ENCODE measurements at places on chromosomes 4 and X.

- H3K27ac ChIP-seq, result peak overlapping the region; percentile 11
- H3K4me3 ChIP-seq, result no peak overlapping the region
- DNase-seq, result no peak
- H3K27me3 ChIP-seq, result no peaks in the 10 kb centered on the region
- H3K36me3 ChIP-seq, result no peaks in the 10 kb centered on the region
These were observed 322.5 kb downstream of the EVC2 start for GRCh38 chr4:5385741-5386311.

GRCh38 chrX:97835969-97836368, 952.3 kb downstream of the RPA4 start:
- H3K4me3 ChIP-seq, result no peak overlapping the region
- no peaks in the 10 kb centered on the region for H3K36me3 ChIP-seq
- no peaks in the 10 kb centered on the region for H3K4me1 ChIP-seq
- no peak overlapping the region for H3K27ac ChIP-seq
- no peaks in the 10 kb centered on the region for H3K27me3 ChIP-seq

GRCh38 chr4:37905533-37906169, 14.8 kb downstream of the TBC1D1 start:
- peaks cover 33% of the 10 kb centered on the region for H3K36me3 ChIP-seq
- H3K4me3 ChIP-seq, result no peak overlapping the region
- H3K27me3 ChIP-seq, result no peaks in the 10 kb centered on the region
- no peak for DNase-seq
- peaks cover 4% of the 10 kb centered on the region for H3K4me1 ChIP-seq

DNA sequence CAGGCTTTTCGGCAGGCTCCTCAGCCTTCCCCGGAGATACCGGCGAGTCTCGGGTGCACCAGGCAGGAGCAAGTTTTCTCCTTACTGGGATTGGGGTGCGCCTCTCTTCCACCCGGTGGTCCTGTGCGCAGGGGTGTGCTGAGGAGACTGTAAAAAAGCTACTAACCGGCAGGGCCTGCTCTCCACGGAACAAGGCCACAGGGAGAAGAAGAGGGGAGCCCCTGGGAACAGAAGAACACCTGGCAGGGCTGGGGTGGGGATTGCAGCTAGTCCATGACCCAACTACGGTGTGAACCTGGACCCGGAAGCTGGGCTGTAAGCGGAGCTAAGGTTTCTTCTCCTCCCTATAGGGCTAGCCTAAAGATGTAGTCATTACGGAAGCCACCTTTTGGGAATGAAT, 17.7 kb upstream of the ZIC3 start:
- peaks cover 44% of the 10 kb centered on the region for H3K27me3 ChIP-seq
- DNase-seq, result no peak
- H3K27ac ChIP-seq, result no peak overlapping the region
- no peaks in the 10 kb centered on the region for H3K4me1 ChIP-seq

- H3K36me3 ChIP-seq, result peaks cover 1% of the 10 kb centered on the region
- peak overlapping the region; percentile 66 for H3K27ac ChIP-seq
- H3K4me1 ChIP-seq, result peaks cover 21% of the 10 kb centered on the region
- H3K27me3 ChIP-seq, result no peaks in the 10 kb centered on the region
These were observed 151.9 kb upstream of the RPS6KA3 start for GRCh38 chrX:20418379-20419150.

GRCh38 chr4:184653650-184654049, 4.1 kb downstream of the PRIMPOL start:
- peaks cover 22% of the 10 kb centered on the region for H3K36me3 ChIP-seq
- H3K27ac ChIP-seq, result no peak overlapping the region
- no peaks in the 10 kb centered on the region for H3K27me3 ChIP-seq

GRCh38 chr4:85937507-85937906, 422.3 kb downstream of the MAPK10 start:
- H3K4me1 ChIP-seq, result no peaks in the 10 kb centered on the region
- no peak overlapping the region for H3K4me3 ChIP-seq
- no peak for DNase-seq
- H3K36me3 ChIP-seq, result no peaks in the 10 kb centered on the region
- no peaks in the 10 kb centered on the region for H3K27me3 ChIP-seq

GRCh38 chrX:133594156-133594555, 178.9 kb upstream of the GPC4 start:
- no peak for DNase-seq
- no peak overlapping the region for H3K27ac ChIP-seq
- H3K36me3 ChIP-seq, result no peaks in the 10 kb centered on the region

- H3K27me3 ChIP-seq, result no peaks in the 10 kb centered on the region
- DNase-seq, result no peak
- no peak overlapping the region for H3K4me3 ChIP-seq
- no peaks in the 10 kb centered on the region for H3K4me1 ChIP-seq
- H3K36me3 ChIP-seq, result no peaks in the 10 kb centered on the region
- no peak overlapping the region for H3K27ac ChIP-seq
These were observed 36.6 kb upstream of the HGFAC start for GRCh38 chr4:3405176-3405575.

DNA sequence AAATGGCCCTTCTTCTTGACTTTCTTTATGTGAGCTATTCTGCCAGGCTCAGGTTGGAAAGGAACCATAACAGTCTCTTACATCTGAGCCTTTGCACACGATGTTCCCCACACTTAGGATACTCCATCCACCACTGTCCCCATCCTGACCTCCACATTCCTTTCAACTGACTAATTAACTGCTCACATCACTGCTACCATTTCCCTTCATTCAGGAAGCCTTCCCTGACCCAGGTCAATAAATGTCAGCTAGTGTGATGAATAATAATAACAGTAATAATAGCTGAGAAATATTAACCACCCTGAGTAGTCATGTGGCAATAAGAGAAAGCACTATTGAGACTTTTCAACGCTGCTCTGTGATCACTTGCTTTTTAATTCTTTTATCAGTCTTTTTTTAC, 291.7 kb downstream of the KCNIP4 start:
- H3K4me1 ChIP-seq, result no peaks in the 10 kb centered on the region
- H3K27me3 ChIP-seq, result no peaks in the 10 kb centered on the region
- no peak for DNase-seq
- H3K27ac ChIP-seq, result no peak overlapping the region
- no peak overlapping the region for H3K4me3 ChIP-seq

DNA sequence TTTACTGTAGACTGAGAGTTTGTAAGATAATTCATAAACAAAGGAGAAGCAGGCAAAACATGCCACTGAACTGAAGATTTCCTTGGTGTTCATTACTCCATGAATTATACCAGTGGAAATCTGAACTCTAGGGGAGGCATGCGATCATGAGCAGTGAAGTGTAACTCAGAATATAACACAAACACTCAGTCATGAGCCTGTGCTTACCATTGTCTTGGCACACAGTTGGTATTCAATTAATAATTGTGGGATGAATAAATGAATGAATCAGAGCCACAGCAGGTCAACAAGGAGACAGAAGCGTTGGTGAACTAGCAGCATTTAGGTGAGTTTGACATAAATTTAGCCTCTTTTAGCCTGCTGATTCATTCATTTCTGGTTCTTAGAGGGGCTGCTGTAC, 263.5 kb upstream of the DKK2 start:
- no peak for DNase-seq
- no peaks in the 10 kb centered on the region for H3K27me3 ChIP-seq
- no peak overlapping the region for H3K4me3 ChIP-seq

DNA sequence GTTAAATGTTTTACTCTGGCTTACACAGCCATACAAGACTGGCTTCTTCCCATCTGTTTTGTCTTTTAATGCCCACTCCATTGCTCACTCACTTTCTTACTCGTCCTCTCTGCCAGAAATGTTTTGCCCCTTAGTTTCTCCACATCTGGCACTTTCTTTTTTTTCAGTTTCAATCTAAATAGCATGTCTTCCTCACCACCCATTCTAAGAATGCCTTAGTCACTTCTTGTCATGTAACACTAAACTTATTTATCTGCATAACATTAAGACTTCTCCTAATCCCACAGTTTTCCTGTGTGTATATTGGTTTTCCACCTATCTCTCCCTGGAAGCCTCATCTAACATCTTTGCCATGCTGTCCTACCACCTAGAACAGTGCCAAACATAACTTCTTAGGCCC, 119.3 kb downstream of the ADAMTS3 start:
- no peak overlapping the region for H3K4me3 ChIP-seq
- no peaks in the 10 kb centered on the region for H3K36me3 ChIP-seq
- no peaks in the 10 kb centered on the region for H3K4me1 ChIP-seq
- H3K27me3 ChIP-seq, result no peaks in the 10 kb centered on the region
- no peak overlapping the region for H3K27ac ChIP-seq
- DNase-seq, result no peak

GRCh38 chrX:42276982-42277690, 353.8 kb upstream of the CASK start:
- H3K36me3 ChIP-seq, result no peaks in the 10 kb centered on the region
- DNase-seq, result no peak
- no peaks in the 10 kb centered on the region for H3K27me3 ChIP-seq
- no peak overlapping the region for H3K27ac ChIP-seq
- H3K4me3 ChIP-seq, result no peak overlapping the region

GRCh38 chr4:183321516-183321915, 710 bp downstream of the CLDN24 start:
- no peak overlapping the region for H3K4me3 ChIP-seq
- no peak overlapping the region for H3K27ac ChIP-seq
- DNase-seq, result no peak
- H3K36me3 ChIP-seq, result no peaks in the 10 kb centered on the region
- H3K4me1 ChIP-seq, result peaks cover 7% of the 10 kb centered on the region

DNA sequence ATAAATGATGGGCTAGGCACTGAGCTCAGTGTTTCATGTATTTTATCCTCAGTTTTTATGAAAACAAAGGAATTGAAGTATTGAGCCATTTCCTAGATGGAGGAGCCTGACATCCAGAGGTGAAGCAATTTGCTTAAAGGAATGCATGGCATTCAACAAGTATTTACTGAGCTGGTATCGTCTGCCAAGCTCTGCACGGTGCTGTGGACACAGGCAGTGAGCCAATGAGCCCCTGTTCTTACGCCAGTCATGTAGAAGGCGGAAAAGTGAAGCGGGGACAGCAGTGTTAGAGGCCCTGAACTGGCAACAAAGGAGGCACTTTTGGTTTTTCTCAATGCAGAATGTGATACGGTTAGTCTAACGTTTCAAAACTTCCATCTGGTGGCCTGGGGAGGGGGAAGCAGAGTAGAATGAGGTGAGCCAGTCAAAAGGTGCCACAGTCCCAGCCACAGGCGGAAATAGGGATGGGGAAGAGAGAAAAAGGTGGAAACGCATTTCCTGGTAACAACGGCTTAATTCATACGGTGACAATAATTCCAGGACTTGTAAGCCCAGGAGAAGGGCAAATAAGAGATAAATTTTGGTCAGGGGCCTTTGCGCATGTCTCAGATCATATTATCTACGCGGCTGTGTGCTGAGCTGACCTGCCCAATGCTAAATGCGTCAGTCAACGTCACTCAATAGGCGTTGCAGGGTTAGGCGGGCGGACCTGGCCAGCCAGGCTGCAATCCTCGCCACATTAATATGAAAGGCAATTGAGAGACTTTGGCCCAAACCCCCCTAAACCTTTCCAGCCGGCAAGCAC, 133.9 kb downstream of the AFAP1 start:
- H3K4me1 ChIP-seq, result peaks cover 15% of the 10 kb centered on the region
- no peak for DNase-seq
- no peaks in the 10 kb centered on the region for H3K27me3 ChIP-seq
- peaks cover 14% of the 10 kb centered on the region for H3K36me3 ChIP-seq
- no peak overlapping the region for H3K27ac ChIP-seq
- H3K4me3 ChIP-seq, result no peak overlapping the region

- H3K4me3 ChIP-seq, result no peak overlapping the region
- H3K27me3 ChIP-seq, result peaks cover 16% of the 10 kb centered on the region
- DNase-seq, result no peak
- H3K36me3 ChIP-seq, result no peaks in the 10 kb centered on the region
- no peaks in the 10 kb centered on the region for H3K4me1 ChIP-seq
These were observed 370.3 kb upstream of the SMIM31 start for GRCh38 chr4:164383358-164384220.

- no peak overlapping the region for H3K4me3 ChIP-seq
- no peak for DNase-seq
- H3K27me3 ChIP-seq, result no peaks in the 10 kb centered on the region
These were observed 12.3 kb upstream of the IL21 start for GRCh38 chr4:122633211-122633610.

- peaks cover 7% of the 10 kb centered on the region for H3K4me1 ChIP-seq
- H3K4me3 ChIP-seq, result no peak overlapping the region
- no peaks in the 10 kb centered on the region for H3K27me3 ChIP-seq
- no peak overlapping the region for H3K27ac ChIP-seq
These were observed 140.9 kb downstream of the BCOR start for GRCh38 chrX:39956803-39957394.

- DNase-seq, result no peak
- peaks cover 4% of the 10 kb centered on the region for H3K36me3 ChIP-seq
- H3K27ac ChIP-seq, result no peak overlapping the region
- peaks cover 5% of the 10 kb centered on the region for H3K4me1 ChIP-seq
These were observed 2.8 kb upstream of the CPLX1 start for GRCh38 chr4:828641-829271.

DNA sequence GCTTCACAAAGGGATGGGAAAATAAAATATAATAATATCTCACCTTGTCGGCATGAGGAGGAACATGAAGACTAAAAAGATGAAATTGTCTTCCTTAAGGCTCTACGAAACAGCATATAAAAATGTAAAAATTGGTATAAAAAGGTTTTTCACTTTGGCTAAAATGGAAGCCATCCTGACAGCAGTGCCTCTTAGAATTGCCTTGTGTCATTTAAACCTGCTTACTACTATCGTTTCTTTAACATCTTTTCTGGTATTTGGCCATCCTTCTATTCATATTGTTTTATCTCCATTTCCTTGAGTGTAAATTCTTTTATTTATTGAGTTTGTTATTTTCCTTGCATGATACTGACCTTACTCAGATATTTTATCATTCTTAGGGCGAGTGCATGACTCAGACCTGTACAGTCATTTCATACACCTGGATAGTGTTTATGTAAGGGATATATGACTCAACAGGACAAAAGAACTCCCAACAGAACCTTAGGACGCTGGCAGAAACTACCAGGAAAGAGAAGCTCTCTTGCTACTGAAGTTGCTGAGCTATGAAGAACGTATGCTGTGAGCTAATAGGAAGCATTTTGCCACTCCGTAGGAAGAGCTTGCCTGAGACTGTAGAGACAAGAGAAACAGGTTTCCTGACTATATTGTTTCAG, 5.8 kb upstream of the CDKN2AIP start:
- peaks cover 5% of the 10 kb centered on the region for H3K4me1 ChIP-seq
- H3K27me3 ChIP-seq, result peaks cover 4% of the 10 kb centered on the region
- no peaks in the 10 kb centered on the region for H3K36me3 ChIP-seq

DNA sequence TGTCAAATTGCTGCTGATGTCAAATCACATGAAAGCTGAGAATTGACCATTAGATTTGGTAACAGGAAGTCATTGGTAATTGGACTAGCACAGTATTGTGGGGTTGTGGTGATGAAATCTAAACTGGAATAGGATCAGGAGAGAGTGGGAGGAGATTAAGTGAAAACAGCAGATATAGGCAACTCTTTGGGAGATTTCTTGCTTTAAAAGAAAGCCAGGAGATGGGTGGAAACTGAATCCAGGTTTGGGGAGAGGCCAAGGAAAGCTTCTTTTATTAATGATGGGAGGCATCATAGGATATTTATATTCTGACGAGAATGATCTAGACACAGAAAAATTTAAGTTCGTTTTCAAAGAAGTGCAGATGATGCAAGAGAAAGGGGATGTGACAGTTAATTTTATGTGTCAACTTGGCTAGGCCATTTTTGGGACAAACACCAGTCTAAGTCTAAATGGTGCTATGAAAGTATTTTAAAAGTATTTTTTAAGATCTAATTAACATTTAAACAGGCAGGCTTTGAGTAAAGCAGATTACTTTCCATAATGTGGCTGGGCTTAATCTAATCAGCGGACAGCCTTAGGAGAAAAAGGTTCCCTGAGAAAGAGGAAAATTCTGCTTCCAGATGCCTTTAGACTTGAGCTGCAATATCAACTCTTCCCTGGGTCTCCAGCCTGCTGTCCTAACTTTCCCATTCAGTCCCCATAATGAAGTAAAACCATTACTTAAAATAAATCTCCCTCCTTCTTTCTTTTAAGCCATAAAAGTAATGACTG, 24.7 kb downstream of the SEC24D start:
- H3K27me3 ChIP-seq, result no peaks in the 10 kb centered on the region
- peaks cover 62% of the 10 kb centered on the region for H3K36me3 ChIP-seq
- no peak overlapping the region for H3K27ac ChIP-seq
- H3K4me1 ChIP-seq, result peaks cover 2% of the 10 kb centered on the region

All from activated CD4-positive, alpha-beta T cell treated with anti-CD3 and anti-CD28 coated beads, Interleukin-2, amount 10 ng/mL, durations not matched to agents 24 days and 14 days (primary cell).